ENCODE measurements at places on chromosomes 3 and 15.

DNA sequence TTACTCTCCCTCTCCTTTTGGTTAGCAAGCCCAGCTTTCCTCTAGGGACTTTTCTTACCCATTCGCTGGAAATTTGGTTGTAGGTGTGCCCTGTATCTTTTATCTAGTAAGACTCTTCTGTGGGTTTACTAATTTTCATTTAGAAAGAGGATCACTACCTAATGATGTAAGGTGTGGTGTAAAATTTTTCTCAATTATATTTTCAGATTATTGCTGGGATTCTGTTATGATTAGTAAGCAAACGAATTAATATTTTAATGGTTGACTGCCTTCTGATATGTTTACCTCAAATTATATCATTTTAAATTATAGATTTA, 28.5 kb downstream of the PLCL2 start:
- no peak for DNase-seq

DNA sequence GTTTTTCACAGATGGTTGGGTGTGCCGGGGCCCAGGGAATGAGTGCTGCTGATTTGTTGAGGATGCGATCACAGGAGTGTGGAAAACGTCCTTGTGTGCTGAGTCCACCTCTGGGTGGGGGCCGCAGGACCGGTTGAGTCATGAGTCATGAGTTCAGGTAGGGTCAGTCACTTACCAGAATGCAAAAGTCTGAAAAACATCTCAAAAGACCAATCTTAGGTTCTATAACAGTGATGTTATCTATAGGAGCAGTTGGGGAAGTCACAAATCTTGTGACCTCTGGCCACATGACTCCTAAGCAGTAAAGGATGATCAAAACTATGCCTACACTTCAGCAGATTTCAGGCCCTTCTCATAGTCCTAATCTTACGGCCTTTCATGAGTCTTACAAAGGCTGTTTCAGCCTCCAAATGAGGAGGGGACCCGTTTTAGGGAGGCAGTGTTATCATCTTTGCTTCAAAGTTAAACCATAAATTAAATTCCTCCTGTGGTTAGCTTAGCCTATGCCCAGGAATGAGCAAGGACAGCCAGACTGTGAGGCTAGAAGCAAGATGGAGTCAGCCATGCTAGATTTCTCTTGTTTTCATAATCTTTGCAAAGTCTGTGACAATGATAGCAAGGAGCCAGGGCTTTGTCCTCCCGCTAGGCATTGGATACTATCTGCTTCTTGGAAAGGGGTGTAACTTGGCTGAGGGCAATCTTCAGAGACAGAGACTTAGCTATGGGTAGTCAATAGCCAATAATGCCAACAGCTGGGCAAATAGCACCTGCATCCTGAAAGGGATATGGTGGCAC, 30.6 kb upstream of the PIAS1 start:
- no peak for DNase-seq

DNA sequence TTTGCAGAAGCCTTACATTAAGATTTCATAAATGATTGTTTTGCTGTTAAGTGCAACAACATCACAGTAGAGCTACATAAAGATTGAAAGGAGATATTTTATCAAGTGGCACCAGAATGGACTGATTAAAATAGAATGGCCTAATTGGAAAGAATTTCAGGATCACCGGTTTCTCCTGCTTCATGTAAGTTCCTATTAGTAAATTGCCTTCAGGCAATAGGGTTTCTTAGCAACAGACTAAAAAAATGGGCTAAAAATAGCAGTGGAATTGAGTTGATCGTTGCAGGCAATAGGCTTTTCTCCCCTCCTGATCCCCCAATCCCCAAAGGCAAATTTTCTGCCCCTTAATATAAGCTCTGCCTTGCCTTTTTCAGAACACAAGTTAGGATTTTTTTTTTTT, 917 bp downstream of the LNP1 start:
- peak; percentile 21 for DNase-seq

- DNase-seq, result no peak
Observed at GRCh38 chr15:53351373-53351772, 408.1 kb downstream of the WDR72 start.

- peak; percentile 48 for DNase-seq
Observed at GRCh38 chr3:56683122-56683817, at the start of gene TASOR. TSS of gene TASOR (minus strand) at chr3:56683265. CDS start at chr3:56683006, 259 bp downstream.

DNA sequence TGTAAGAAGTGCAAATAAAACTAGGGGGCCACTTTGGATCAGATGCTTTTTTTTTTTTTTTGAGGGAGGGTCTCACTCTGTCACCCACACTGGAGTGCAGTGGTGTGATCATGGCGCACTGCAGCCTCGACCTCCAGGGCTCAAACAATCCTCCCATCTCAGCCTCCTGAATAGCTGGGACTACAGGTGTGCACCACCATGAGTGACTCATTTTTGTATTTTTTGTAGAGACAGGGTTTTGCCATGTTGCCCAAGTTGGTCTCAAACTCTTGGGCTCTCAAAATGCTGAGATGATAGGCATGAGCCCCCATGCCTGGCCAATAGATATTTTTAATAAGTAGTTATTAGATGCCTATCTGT, 20.8 kb downstream of the CCR1 start:
- no peak for DNase-seq

GRCh38 chr3:138195481-138195880, 8.4 kb downstream of the ARMC8 start:
- DNase-seq, result no peak

DNA sequence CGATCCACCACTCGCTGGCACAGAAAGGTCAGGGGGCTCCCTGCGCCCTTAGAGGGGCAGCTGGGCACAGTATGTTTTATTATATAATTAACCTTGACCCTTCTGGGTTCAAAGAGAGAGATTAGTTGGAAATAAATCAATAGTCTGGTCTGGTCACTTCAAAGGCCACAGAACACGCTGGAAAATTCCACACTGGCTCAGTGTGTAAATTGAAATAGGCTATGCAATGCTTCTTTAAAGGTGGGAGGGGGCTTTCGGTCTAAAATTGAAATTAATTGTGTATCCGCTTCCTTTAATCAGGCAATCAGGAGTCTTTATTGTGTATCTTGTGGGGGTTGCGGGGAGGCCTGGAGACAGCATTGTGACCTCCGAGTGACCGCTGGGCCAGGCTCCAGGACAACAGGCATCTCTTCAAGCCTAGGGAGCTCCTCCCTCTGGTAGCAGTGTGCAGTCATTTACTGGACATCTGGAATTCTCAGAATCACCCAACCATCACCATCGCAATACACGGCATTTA, 8.0 kb downstream of the RNU5B-1 start:
- DNase-seq, result no peak

Measured in NCI-H1092 (cell line).